ENCODE measurements at places on chromosomes 1 and 21. TPM values are rescaled to one million over a fixed set of nuclear protein-coding genes. Genes with fewer than 3 reads are reported as not detected.

The ADAMTS4 gene
- 3.9 TPM for total RNA-seq

The FASLG gene
- total RNA-seq: 0.91 TPM

DNA sequence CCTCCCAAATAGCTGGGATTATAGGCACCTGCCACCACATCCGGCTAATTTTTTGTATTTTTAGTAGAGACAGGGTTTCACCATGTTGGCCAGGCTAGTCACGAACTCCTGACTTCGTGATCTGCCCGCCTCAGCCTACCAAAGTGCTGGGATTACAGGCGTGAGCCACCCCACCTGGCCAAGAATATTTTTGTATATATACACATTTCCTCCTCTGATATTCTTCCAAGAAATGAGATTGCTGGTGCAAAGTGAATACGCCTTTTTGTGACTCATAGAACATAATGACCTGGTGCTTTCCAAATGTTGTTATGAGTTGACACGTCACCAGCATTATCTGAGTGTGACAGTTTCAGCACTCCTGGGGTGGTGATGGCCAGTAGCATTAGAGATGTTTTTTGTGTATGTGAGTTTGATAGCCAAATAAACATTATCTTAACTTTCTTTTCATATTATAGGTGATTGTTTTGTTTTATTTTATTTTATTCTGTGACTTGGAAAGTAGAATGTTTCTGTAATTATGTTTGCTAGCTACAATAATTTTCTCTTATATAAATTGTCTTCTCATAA, 54.9 kb downstream of the KCNK1 start:
- no peaks in the 10 kb centered on the region for H3K27me3 ChIP-seq
- no peak overlapping the region for H3K27ac ChIP-seq
- DNase-seq: no peak
- H3K4me3 ChIP-seq: no peak overlapping the region
- no peaks in the 10 kb centered on the region for H3K36me3 ChIP-seq

DNA sequence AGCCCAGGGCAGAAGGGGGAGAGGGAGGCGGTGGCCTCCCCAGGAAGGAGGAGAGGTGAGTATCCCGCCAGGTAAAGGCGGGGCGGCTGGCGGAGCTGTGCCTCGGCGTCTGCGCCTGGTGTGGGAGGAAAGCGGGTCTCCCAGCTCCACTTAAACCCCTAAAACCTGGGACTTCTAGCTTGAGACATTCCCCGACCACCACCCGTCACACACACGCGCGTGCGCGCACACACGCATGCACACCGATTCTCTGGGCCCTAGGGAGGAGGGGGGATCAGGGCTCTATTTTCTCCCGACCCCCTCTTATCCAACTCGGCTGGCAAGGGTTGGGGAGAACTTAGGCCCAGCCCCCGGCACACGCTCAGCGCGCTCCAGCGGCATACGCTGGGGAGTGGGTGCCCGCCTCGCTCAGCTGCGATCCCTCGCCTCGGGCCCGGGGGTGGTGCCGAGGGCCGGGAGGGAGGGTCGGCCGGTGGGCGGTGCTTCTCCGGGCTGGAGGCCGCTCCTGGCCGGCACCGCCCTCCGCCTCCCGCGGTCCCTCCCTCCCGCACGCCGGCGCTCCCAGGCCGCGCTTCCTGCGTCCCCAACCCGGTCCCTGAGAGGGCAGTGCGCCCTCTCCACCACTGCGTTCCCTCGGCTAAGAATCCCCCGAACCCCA, at the start of gene TMEM51:
Gene TMEM51, plus strand, starts transcription at position 564 of the 658 bp plus-strand sequence. CDS start 61,341 bp downstream, outside the sequence.
- no peaks in the 10 kb centered on the region for H3K36me3 ChIP-seq
- no peaks in the 10 kb centered on the region for H3K27me3 ChIP-seq
- peak within 1 kb of the TSS; percentile 92 for H3K4me3 ChIP-seq

- H3K27me3 ChIP-seq: no peaks in the 10 kb centered on the region
- DNase-seq: no peak
- no peak overlapping the region for H3K27ac ChIP-seq
- peaks cover 27% of the 10 kb centered on the region for H3K4me1 ChIP-seq
- no peak overlapping the region for H3K4me3 ChIP-seq
These were observed 33.3 kb downstream of the LRP8 start for GRCh38 chr1:53294567-53294966.

DNA sequence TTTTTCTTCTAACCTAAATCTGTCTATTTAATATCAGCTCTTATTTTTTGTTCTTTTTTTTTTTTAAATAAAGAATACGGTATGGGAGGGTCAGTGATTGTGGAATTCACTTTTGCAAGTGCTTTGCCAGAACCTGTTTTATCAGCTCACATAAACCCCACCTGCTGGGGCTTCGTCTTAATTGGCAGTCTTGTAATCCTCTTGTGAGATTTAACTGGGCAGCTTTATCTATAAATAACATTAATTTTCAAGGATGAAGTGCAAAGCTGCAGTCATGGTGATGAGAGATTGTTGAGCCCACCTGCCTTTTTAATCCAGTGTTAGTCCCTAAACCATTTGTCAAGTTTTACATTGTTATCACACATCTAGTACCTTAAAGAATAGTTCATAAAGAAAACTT, 18.2 kb upstream of the PDC start:
- no peaks in the 10 kb centered on the region for H3K4me1 ChIP-seq
- no peak for DNase-seq
- no peaks in the 10 kb centered on the region for H3K36me3 ChIP-seq

DNA sequence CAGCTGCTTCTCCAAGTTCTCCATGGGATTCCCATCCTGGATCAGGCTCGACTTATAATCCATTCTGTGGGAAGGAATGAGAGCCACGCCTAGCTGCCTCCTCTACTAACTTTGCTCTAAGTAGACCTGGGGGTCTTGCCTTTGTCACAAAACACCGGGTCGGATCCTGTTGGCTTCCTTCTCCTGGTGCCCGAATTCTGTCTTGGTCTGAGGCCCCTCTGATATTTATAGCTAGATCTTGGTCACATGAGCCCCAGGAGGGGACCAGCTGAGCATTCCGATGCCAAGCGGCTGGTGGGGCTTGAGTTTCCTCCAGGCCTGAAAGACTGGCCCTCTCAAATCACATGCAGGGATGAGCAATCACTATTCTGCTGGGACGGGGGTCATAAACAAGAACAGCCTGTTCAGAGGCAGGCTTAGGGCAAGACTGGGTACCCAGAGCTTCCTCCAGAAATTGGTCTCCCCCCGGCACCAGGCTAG, at the start of gene TRIM63:
Gene TRIM63, minus strand, starts transcription at position 199 of the 480 bp plus-strand sequence. Its CDS starts 136 bp downstream, at position 63.
- no peaks in the 10 kb centered on the region for H3K4me1 ChIP-seq
- no peak within 1 kb of the TSS for H3K27ac ChIP-seq
- H3K36me3 ChIP-seq: no peaks in the 10 kb centered on the region
- DNase-seq: no peak
- H3K4me3 ChIP-seq: no peak within 1 kb of the TSS

DNA sequence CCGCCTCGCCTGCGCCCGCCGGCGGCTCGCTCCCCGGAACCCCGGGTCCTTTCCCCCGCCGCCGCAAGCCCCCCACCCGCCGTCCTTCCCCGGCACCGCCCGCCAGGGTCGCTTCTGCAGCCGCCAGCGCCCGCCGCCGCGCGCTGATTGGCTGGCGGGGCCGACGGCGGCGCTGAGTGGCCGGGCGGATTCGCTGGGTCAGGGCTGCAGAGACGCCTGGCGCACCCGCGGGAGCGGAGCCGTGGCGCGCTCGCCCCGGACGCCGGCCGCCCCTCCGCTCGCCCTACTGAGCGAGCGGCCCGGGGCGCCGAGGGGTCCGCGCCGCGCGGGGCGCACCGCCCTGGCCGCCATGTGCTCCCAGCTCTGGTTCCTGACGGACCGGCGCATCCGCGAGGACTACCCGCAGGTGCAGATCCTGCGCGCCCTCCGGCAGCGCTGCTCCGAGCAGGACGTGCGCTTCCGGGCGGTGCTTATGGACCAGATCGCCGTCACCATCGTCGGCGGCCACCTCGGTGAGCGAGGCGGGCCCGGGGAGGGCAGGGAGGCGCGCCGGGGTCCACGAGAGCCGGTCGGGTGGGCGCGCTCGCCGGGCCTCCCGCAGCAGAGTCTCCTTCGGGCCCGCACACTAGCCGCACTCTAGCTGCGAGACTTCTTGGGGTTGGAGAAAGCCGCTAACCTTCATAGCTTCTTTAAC, at the start of gene RIMKLA:
Gene RIMKLA, plus strand, starts transcription at position 207 of the 694 bp plus-strand sequence. Its CDS starts 143 bp downstream, at position 350.
- no peaks in the 10 kb centered on the region for H3K36me3 ChIP-seq
- H3K4me1 ChIP-seq: peaks cover 18% of the 10 kb centered on the region
- H3K27me3 ChIP-seq: no peaks in the 10 kb centered on the region
- H3K4me3 ChIP-seq: peak within 1 kb of the TSS; percentile 31

DNA sequence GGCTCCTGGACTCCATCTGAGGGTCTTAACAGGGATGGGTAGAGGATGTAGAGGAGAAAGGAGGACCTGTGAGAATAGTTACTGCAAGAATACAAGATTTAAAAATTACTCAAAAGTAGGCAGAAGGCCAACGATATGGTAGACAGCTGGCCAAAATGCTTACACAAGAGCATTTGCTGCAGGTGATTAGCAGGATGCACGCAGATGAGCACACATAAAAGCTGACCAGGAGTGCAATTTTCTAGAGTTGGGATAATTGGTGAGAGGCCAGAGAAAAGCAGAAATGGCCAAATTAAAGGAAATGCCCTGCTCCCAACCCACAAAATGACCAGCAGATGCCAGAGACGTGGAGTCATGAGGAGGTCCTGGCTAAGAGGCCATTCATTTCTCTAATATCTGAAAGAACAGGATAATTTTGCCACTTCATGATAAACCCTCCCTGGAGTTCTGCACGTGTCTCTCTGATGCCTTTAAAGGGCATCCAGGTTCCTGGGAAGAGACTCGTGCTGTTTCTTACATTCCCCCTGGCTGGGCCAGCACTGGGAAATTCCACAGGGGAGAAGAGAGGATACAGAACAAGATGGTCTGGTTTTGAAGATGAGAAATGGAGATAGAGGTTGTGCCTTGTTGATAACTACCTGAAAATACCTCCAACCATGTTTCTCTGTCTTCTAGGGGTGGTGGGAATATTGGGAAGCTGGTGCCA, 62.3 kb upstream of the KCNA3 start:
- no peaks in the 10 kb centered on the region for H3K4me1 ChIP-seq
- no peaks in the 10 kb centered on the region for H3K36me3 ChIP-seq
- H3K27me3 ChIP-seq: no peaks in the 10 kb centered on the region

Data from upper lobe of left lung (tissue), 6 donors.